Effector CD8-positive, alpha-beta T cell (primary cell): ENCODE measurements at places on chromosomes 5 and 9.

DNA sequence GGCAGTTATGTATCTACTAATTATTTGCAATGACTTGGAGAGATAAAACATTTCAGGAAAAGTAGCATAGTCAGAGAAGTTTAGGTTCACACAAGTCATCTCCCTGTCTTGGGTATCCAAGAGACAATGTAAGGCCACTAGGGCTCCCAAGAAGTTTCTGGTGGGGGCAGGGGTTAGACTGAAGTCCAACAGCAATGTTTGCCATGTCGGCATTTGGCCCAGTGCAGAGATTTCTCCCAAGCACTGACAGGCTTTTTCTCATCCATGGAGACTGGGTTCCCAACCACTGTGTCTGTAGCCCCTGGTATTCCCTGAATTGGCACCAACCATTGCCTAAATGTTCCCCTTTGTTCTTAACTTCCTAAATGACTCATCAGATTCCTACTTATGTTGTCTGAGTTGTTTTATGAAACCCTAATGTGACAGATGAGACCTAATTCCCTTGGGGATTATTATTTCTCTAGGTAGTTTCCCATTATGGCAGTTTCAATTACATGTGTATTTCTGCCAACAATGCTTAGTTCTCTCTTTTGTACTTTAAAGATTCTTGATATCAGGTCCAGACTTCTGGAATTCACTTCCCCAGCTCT lies 103.6 kb upstream of the EGFLAM start:
- no peak for DNase-seq

GRCh38 chr5:122831984-122832383 lies 13.4 kb upstream of the SNX24 start:
- DNase-seq = no peak

GRCh38 chr5:68066277-68066955 lies 149.1 kb upstream of the PIK3R1 start:
- no peak for DNase-seq

GRCh38 chr9:107691664-107692063 lies 202.1 kb upstream of the KLF4 start:
- no peak for DNase-seq

DNA sequence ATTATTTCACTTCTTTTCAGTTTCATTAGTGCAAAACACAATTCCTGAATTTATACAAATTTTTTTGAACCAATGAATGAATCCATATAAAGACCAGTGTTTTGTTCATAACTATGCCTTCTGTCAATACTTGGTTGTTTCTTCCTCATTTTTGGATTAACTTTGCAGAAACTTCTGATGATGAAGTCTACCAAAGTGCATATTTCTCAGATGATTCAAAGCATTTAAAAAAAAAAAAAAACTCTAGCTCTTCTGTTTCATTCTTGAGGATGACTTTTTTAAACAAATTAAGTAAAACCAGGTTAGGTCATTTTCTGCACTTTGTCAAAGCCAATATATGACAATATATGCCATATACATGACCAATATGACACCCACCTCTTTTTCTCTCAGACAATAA lies 92.6 kb downstream of the CHSY3 start:
- no peak for DNase-seq

GRCh38 chr5:134084570-134084969 lies 29.9 kb upstream of the TCF7 start:
- DNase-seq = no peak

DNA sequence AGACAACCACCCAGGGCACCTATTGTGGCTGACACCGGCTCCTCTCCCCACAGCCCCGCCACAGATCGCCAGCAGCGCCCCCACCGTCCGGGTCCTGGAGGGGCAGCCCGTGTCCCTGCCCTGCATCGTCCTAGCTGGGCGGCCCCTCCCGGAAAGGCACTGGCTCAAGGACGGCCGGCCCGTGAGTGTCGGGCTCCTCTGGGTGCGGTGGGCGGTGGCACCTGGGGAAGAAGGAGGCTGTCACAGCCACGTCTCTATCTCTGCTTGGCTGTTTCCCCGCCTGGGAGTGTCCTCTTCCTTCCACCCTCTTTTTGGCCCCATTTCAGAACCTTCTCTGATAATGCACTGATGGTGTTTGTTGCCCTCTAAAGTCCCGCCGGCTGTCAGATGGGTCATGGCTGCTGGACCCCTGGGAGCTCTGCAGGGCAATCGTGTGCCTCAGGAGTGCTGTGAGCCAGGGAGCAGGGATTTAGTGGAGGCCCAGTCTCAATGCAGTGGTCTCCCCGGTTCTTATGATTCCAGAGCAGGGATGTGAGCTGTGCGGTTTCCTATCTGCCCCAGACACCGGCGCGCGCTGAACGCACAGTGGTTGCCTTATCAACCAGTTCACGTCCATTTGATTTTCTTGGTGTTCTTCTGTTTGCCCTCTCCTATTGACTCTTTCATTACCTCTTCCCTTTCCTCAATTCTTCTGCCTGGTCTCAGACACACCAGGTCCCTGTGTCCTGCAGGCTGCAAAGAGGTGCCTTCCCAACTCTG lies 55.3 kb downstream of the HMCN2 start:
- no peak for DNase-seq

GRCh38 chr5:140870221-140871201 lies 1.8 kb downstream of the PCDHA11 start:
- DNase-seq = no peak

GRCh38 chr5:150665044-150665443 lies 4.0 kb downstream of the MYOZ3 start:
- DNase-seq = no peak

DNA sequence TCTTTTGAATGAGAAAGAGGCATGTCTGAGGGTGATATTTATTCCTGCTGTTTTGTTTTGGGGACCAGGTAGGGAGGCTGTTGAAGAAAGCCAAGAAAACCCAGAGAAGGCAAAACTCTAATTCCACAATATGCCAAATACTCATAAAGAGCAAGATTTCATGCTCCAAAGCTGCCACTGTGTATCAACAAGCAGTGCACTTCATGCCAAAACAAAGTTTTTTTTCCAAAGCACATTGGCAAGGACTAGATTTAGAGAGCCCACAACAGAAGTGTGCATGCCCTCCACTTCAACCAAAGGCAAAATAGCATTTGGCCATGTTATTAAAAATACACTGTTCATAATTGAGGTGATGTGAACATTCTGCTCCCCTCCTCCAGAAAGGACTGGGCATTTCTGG lies 229.9 kb downstream of the EBF1 start:
- no peak for DNase-seq

GRCh38 chr9:111514967-111515366 lies 10.0 kb upstream of the ZNF483 start:
- DNase-seq = no peak

- DNase-seq = no peak
These were observed 584.0 kb downstream of the ACTL7B start for GRCh38 chr9:108271646-108272348.

GRCh38 chr5:26569929-26570258 lies 468.5 kb downstream of the CDH9 start:
- no peak for DNase-seq

DNA sequence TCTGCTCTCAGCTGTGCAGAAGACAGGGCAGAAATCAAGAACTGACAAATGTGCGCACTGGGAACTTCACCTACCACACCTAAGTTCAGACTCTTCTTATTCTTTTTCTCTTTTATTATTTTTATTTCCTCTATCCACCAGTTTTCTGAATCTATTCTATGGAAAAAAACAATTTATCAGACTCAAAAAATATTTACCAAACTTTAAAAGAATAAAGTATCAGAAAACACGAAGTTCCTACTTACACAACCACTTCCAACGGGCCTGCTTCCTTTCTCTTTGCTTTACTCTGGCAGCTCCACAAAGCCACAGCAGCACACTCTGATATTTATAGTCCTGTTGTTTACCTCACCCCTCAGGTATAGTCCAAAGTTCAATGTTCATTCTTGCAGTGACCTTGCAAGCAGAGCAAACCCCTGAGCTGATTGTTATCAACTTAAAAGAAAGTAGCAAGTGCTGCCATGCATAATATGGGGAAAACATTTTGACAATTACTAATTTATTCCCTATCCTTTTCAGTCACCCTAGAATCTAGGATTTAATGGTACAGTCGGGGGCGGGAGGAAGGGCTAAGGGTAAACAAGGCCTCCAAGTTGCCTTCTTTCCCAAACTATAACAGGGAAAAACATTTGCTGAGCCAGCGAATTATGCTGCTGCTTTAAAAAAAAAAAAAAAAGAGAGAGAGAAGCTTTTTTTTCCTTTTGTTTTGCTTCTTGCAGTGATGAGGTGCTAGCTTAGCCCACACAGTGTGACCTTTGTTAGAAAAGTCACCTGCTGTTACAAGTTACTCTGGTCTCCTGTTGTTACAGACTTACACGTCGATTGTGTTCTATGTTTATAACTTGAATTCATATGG lies at the start of gene SELENOP:
Gene SELENOP (minus strand): TSS at position 302 of the 856 bp plus-strand sequence. CDS start 3,539 bp downstream, outside the sequence.
- no peak for DNase-seq

DNA sequence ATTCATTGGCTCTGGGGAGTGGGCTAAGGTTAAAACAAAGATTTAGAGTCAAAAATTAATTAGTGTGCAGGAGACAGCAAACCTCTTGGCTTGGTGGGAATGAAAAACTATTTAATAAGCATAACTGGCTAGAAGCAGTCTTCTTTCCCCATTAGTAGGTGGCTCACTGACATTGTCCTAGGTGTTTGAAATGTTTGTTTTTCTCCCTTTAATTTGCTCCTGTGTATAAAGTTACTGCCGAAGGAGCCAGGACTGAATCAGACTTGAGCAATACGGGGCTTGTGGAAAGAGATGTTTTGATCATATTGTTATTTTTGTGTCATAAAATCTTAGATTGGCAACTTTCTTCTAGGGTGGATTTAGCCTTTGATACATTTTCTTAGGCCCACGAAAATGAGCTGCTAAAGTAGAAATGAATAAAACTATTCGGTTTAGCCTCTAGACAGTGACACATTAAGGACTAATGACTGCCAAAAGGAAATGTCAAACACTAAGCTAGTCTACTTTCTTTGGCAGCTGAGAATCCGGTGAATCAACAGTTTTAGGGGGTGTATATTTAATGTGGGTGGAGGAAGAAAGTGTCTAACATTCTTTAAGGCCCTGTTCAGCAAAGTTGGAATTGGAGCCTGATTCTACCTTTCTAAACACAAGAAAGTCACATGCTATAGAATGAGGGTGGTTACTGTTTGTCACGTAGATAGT lies 30.2 kb downstream of the LRRTM2 start:
- no peak for DNase-seq

DNA sequence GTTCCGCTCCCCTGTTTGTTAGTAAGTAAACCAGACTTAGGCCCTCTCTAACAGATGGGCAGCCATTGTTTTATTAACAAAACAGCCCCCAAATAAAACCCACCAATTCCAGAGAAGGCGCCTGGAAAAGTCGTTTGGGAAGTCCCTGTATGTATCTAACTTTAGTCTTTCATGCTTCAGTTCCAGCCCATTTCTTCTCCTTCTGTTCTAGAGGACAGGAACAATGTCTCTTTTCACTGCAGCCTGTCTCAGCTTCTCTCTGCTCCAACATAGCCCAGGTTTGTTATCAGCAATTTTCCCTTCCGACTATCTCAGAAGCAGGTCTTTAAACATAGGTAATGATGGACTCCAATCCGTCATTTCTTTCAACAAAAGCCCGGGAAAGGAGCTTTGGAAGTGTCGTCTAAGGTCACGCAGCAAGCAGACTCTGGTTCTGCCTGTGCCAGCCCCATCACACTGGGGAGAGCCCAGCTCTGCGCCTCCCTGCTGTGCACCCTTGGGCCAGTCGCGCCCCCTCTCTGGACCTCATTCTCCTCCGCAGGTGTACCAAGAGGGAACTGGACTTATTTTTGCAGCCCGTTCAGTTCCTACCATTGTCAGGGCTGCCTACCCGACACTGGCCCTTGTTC lies 9.6 kb upstream of the AKNA start:
- DNase-seq = no peak

DNA sequence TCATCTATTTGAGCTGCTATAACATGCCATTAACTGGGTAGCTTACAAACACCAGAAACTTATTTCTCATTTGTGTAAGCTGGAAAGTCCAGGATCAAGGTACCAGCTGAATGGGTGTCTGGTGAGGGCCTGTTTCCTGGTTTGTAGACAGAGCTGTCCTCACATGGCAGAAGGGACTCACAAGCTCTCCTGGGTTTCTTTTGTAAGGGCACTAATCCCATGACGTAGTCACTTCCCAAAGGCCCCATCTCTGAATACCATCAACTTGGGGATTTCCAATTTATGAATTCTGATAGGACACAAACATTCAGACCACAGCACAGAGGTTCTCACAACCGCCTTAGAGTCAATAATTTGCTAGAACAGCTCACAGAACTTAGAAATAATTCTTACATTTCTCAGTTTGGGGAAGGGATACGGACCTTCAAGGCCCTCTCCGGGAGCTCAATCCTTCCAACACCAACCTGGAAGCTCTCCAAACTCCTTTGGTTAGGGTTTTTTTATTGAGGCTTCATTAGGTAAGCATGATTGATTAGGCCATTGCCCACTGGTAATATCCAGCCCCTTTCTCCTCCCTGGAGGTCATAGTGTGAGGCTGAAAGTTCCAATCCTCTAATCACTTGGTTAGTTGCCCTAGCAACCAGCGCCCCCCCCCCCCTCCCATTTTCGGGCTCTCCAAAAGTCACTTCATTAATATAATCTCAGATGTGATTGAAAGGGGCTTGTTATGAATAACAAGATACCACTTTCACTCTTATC lies 7.6 kb upstream of the DNAJA1 start:
- no peak for DNase-seq

GRCh38 chr5:124235576-124235975 lies 510.9 kb downstream of the ZNF608 start:
- DNase-seq = no peak

GRCh38 chr5:90182726-90183125 lies 226.8 kb downstream of the CETN3 start:
- no peak for DNase-seq

DNA sequence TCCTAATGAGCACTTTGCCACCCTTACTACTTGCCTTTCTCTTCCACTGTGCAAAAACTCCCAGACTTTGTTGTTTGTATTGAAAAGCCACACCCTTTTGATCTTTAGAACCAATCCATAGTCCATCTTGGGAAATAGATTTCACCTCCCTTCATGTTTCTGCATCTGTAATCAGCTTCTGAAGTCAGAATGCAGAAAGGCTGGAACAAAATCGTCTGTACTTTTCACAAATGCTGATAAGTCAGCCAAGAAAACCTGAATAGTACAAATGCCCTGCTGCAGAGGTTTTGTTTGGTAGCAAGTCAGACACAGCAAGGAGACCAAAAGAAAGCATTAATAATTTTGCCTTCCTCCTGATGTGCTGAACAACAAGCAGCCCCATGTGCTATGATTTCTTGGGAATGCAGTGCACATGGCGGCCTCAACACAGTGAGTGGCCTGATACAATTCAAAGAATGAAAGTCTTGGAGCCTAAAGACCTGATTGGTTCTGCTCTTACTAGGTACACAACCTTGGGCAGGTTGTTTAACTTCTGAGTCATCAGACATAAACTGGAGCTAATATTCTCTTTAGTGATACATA lies 59.2 kb upstream of the STK32A start:
- no peak for DNase-seq

DNA sequence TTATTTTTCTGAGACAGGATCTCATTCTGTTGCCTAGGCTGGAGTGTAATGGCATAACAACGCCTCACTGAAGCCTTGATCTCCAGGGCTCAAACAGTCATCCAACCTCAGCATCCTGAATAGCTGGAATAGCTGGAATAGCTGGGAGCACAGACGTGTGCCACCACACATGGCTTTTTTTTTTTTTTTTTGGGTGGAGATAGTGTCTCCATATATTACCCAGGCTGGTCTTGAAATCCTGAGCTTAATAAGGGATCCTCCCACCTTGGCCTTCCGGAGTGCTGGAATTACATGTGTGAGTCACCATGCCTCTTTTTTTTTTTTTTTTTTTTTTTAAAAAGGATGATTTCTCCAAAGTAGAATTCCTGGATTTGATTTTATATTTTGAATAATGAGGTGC lies 60.7 kb downstream of the NSD1 start:
- DNase-seq = no peak

GRCh38 chr5:162248107-162248713 lies 180.6 kb downstream of the GABRG2 start:
- no peak for DNase-seq

GRCh38 chr5:141874262-141874964 lies 3.8 kb downstream of the PCDH1 start:
- DNase-seq = no peak
